ENCODE measurements at places on chromosomes 2 and 18.

GRCh38 chr2:166343467-166343866 lies 32.3 kb downstream of the SCN9A start:
- DNase-seq = no peak

- no peak for DNase-seq
Observed at GRCh38 chr2:26687801-26688200, 4.7 kb upstream of the KCNK3 start.

GRCh38 chr2:133885847-133886246 lies 317.6 kb upstream of the NCKAP5 start:
- DNase-seq = no peak

GRCh38 chr2:196068271-196069209 lies at the start of gene DNAH7:
Gene DNAH7 (minus strand): TSS chr2:196068837. CDS start chr2:196068711, 126 bp downstream.
- DNase-seq = peak; percentile 73

- no peak for DNase-seq
Observed at GRCh38 chr2:88307817-88308216, 137.7 kb downstream of the THNSL2 start.

DNA sequence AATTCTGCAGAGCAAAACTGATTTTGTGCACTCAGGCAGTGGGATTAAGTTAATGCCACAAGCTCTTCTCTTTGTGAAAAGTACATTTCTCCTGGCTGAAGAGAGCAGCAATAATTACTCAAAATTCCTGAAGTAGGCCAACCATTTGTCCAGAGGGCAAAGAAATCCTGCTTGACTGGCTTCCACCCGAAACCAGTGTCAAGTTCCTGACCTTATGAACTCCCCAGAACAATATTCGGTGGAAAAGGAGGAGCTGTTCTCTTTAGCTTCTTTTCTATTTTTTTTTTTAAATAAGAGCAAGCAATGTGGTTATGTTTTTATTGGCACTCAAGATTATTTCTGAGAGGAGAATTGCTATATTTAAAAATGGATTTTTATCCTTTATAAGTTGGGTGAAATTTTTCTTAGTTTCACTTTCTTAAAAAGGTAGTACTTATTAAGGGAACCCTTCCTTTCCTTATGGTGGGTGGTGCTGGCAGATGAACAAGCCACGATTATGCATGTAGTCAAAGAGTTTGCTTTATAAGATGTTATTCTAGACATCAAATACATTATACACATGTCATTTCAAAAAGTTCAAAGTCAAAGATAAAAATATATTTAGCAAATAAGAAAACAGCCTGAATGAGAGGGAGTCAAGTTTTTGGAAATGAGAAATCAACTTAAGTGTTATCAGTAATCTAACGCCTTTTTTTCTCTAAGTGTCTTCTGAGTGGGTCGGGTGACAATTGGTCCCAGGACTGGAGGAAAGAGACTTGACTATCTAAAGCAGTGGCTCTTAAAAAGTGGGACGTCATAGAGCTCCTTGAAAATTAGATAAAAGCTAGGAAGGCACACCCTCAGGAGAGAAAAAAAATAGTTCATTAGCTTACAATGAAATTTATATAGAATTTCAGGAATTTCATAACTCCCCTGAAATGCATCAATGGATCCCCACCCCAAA lies 194.5 kb downstream of the IKZF2 start:
- DNase-seq = no peak

DNA sequence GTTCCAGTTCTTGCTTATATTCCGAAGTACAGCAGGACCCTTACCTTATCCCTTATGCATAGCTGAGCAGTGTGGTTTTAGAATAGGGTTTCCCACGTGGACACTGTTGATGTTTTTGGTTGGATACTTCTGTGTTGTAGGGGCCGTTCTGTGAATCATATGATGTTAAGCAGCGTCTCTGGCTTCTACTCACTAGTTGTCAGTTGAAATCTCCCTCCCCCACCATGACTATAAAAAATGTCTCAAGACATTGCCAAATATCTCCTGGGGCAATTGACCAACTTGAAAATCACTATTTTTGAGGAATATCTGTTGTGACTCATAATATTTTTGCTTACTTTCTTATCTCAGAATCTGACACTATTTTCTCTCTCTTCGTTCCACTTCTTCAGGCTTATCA lies 713.7 kb downstream of the TSN start:
- DNase-seq = no peak

- DNase-seq = no peak
Observed at GRCh38 chr18:35711227-35711626, 129.7 kb downstream of the GALNT1 start.

GRCh38 chr2:136238286-136239078 lies 120.5 kb upstream of the CXCR4 start:
- no peak for DNase-seq

- no peak for DNase-seq
Observed at GRCh38 chr2:111172666-111173065, 52.0 kb downstream of the BCL2L11 start.

Data from hippocampal formation (tissue), 2 donors.